GM13976 (cell line): ENCODE measurements at places on chromosomes 4 and X.

GRCh38 chr4:56468097-56468422 is 643 bp downstream of the SRP72 start:
- peak; percentile 58 for DNase-seq

GRCh38 chr4:40749717-40750460 is at the start of gene NSUN7:
Gene NSUN7 (plus strand): TSS chr4:40749955. CDS start chr4:40750694, 739 bp downstream.
- peak; percentile 45 for DNase-seq

DNA sequence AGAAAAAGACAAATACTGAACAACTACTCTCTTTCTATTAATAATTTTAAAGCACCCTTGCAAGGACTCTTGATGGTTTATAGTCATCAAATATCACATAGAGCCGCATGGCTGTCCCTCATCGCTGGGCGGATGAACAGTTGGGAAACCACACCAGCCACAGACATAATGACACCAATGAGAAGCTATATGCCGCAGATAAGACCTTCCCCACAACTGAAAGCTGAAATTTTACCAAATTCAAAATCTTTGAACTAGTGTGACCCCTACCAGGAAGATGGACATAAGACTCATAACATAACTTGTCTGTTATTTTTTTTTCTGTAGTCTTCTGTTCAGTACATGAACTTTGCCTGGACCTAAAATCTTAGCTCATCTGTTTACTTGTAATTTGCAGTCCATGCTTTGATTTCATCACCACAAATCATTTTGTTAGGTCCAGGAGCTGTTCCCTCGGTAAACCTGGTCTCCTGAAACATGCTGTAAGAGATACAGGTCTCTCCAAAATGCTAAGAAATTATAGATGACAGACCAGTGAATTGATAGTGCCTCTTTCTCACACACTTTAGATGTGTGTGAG is 157.3 kb upstream of the RAPGEF2 start:
- no peak for DNase-seq

GRCh38 chr4:139962130-139962684 is 191.8 kb downstream of the MAML3 start:
- no peak for DNase-seq

DNA sequence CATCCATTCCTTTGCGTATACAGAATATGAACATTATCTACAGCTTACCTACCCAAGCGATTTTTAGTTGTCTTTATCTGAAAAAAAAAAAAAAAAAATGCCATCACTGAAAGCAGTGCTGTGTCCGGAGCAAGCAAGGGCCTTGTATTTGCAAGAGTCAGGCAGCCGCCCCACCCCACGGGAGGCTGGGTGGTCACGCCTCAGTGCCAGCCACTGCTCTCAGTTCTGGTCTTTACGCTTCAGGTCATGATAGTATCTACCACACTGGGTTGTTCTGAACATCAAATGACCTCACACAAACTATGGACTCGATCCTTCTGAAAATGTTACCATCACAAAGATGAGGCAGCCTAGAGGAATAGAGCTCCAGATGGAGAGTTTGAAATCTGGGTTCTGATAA is 62.7 kb upstream of the HELT start:
- no peak for DNase-seq

DNA sequence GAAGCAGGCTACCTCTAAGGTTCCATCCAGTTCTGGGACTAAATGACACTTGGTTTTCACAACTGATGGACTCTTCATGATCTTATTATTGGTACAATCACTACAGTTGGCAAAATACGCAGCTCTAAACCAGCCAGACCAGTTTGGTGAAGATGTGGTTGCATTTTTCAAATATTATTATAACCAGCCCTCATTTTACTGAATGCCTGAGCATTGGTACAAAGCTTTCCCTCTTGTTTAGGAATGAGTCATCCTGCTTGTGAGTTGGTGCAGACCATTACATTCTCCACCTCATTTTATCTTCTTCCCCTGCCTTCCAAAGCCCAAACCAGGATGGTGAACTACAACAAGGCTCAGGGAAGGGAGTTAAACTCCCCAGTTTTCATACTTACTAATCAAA is 223.1 kb downstream of the KDR start:
- DNase-seq, result no peak

DNA sequence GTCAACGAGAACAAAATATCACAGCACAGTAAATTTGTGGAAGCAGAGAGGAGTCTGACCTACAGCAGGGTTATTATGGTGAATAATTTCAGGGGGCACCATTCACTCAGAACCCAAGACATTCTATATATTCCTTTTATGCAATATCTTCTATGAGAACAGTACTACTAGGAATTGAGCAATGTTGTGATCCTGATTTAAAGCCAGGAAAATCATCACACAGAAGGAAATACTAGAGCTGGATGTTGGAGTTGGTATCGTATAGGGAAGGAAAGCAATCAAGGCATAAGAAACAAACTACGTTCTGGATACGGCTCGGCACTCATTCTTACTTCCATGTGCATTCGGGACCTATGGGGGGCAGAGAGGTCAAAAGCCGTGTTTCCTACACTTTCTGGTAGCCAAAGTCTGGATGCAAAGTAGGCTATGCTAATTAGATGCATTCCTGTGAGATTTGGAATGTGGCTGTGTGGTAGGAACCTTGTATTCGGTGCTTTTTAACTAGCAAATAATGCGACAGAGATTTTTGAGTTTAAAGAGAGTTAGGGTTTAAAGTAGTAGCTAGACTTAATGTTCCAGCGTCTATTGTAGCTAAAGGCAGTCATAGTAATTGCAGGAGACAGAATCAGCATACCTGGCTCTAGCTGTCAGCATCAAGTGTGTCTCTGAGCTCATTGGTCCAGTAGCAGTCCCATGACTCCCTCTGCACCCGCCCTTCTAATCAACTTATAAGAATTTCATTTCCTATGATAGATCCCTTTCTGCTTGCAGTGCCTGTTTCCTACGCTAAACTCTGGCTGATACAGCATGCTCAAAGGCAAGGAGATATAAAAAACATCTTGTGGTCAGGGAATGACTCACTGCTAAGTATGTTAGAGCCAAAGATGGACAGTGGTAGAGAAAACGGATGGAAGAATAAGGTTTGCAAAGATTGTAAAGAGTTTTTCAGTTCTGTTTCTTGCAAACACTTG is 43.3 kb upstream of the PDGFC start:
- no peak for DNase-seq

- DNase-seq, result peak; percentile 42
These were observed at the start of gene GRIA2 for GRCh38 chr4:157220371-157220881. Gene GRIA2 (plus strand): TSS chr4:157220728. CDS start chr4:157221043, 315 bp downstream.

GRCh38 chr4:4416981-4417380 is 30.1 kb downstream of the NSG1 start:
- DNase-seq, result no peak

DNA sequence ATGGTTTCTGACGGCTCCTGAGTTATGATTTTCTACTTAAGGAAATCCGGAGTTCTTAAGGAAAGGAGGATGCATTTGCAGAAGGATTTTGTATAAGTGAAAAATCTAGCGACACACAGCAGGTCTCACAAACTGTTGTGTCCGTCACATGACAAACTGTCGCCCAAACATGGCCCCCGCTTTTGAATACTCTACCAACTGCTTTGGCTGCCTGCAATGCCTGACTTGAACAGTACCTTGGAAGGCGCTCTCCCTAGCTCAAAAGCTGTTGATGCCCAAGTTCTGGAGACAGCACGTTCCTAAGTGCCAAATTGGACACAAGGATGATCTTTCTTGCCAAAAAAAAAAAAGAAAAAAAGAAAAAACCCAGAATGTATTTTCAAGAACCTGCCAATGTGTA is 103.2 kb downstream of the ENPP6 start:
- DNase-seq, result no peak

- no peak for DNase-seq
These were observed 63.5 kb downstream of the TMEM131L start for GRCh38 chr4:153529646-153530045.

DNA sequence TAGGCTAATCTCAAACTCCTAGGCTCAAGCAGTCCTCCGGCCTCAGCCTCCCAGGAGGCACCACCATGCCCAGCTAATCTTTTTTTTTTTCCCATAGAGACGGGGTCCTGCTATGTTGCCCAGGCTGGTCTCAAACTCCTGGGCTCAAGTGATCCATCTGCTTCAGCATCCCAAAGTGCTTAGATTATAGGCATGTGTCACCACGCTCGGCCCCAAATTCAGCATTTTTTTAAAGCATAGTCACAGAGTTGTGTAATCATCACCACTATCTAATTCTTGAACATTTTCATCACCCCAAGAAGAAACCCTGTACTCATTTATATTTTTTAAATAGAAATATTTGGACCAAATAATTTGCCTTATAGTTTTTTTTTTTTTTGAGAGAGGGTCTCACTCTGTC is 10.3 kb downstream of the CENPI start:
- no peak for DNase-seq

DNA sequence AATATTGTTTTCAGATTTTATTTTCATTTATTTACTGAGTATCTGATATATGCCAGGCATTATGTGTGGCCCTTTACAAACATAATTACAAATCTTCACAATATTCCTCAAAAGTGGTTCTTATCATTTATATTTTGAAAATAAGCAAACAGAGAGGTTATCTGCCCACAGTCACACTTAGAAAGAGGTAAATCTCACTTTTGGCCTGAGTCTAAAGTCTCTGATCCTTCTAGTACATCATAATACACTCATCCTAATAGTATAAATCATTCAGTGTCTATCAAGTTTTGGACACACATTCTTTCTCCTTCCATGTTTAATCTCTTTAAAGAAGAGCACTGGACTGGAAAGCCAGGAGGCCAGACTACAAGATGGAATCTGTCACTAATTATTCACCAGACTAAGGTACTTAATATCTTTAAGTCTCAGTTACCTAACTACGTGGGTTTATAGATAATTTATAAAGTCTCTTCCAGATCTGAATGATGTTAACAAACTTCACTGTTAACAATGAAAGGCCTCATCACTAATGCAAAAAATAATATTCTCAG is 281.3 kb downstream of the PPP3CA start:
- no peak for DNase-seq

- DNase-seq, result no peak
These were observed 90.8 kb downstream of the NHSL2 start for GRCh38 chrX:72001471-72001870.

DNA sequence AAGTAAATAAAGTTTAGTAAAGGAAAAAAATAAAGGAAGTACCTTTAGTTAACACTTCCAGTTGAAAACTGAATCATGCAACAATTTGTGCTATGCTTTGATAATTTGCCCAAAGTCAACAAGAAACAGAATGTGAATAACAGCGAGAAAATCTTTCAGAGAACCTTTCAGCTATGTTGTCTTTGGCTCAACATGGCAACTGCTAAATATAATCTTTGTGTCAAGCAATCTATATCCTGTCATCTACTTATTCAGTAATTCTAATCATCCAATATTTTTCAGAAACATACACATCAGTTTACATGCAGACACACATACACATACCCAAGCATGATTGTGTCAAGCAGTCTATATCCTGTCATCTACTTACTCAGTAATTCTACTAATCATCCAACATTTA is 136.0 kb upstream of the PABPC4L start:
- no peak for DNase-seq

DNA sequence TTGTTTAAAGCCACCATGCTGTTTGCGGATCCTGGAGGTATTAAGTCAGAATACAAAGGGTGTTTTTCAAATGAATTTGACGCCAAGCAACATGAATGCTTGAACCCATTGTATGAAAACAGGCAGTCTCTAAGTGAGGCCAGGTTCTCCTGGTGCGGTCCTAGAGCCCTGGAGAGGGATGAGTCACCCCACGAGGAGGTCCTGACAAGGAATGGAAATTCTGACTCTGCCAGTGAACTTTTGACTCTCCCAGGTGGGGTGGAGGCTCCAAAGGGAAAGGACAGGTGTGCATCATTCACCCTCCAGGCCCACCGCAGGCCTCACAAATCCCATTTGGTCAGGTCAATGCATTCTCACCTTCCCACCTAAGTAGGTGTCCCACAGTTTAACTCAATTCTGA is 1.5 kb downstream of the TRIM2 start:
- DNase-seq, result no peak

GRCh38 chr4:7674706-7675105 is 240.0 kb upstream of the PSAPL1 start:
- DNase-seq, result no peak

DNA sequence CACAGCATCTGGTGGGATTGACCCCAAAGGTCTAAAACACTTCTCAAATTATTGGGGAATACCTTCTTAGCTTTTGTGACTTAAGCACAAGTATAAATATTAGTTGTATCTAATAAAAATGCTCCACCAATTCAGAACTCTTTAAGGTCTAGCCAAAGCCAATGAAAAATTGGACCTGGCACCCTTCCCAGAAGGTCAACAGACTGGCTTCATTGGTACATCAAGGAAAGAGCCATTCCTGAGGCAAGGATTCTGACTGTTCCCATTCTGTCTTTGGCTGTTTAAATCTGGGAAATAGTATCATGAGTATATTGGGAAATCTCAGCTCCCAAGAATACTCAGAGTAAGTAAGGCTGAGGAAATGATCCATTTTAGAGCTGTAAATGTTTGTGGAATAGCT is 153.0 kb upstream of the TRPC5 start:
- no peak for DNase-seq

DNA sequence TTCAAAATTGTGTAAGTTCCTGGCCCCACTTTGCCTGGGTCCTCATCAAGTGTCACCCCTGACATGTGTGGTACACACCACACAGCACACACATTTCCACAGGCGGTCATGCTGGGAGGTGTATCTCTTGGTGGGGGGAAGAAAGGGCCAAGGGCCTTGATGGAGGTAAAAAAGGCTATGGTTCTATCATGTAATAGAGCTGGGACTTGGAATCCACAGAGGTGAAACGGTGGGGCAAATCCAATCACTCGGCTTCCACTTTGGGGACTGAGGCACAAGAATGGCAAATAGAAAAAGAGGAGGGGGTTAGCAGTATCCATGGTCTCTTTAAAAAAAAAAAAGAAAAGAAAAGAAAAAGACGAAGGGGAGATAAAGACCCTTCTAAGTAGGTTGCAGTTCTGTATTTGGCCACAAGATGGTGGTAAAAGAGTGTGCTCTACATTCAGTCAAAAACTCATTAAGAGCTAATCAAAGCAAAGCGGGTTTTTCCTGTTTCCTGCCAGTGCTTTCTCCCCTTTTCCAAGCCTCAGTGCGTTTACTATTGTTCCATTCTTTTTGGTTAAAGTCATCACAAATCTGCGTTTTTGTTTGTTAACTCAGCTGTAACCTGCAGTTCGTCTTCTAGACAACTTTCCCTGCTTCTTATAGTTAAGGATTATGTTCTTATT is 37.0 kb upstream of the ATP6AP2 start:
- peak; percentile 37 for DNase-seq

DNA sequence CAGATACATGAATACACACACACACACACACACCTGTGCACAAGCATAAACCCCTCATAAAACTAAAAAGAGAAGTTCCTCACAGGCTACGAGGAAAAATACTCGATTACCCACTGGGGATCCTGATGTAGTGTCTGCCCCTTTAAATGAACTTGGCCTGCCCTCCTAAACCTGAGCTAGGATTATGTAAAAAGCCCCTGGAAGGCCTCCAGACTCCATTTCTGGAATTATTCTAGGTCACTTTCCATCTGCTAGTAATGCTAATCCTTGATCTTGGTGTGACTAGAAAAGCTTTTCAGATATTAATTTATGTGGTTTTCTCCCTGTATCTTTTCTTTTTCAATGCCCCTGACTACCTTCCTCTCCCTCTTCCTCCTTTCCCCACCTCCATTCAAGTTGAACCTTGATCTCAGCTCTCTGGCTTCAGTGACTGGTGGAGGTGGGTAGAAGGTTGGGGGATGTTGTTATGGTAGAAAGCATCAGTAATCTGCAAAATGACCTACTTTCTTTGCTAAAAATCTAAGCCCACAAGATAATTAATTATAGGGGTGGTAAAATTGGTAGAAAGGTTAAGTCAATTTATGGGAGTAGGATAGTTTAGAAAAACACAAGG is 25.5 kb upstream of the ZNF330 start:
- DNase-seq, result no peak

GRCh38 chr4:169540774-169541173 is 71.6 kb downstream of the NEK1 start:
- DNase-seq, result no peak

- DNase-seq, result peak; percentile 20
These were observed 215.3 kb upstream of the CTSO start for GRCh38 chr4:156169011-156169410.
